Left cardiac atrium (tissue), 4 donors: ENCODE measurements at places on chromosomes 2 and 18. TPM values are rescaled to one million over a fixed set of nuclear protein-coding genes. Genes with fewer than 3 reads are reported as not detected.

ADCYAP1 gene
- total RNA-seq, result 0.42 TPM

ANTXR1 gene
- 39.9 TPM for total RNA-seq

GPR39 gene
- 0.29 TPM for total RNA-seq

DSG1 gene
- total RNA-seq, result 2.0 TPM

NAT8 gene
- not detected for total RNA-seq

REG3G gene
- total RNA-seq, result not detected

DES gene
- 7,519 TPM for total RNA-seq

- DNase-seq, result no peak
Measured at GRCh38 chr2:70069049-70069448, 18.2 kb upstream of the PCBP1 start.

- DNase-seq, result no peak
Measured at GRCh38 chr18:3046216-3046808, 33.4 kb upstream of the LPIN2 start.

DNA sequence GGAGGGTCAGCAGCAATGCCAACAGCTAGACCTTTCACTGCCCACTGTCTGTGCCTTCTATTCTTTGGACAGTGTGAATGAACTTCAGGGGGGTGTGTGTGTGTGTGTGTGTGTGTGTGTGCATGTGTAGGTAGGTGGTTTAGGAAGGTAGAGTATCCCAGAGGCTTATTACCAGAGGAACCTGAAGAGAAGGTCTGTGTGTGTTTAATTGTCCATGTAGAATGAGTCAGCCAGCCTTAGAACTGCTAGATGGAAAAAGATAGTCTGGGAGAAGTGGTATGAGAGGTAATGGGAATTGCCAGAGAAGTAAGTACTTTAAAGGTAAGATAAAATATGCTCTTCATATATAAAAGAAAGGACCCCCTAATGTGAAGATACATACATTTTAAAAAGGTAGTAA, 522.2 kb downstream of the PIK3C3 start:
- no peak for DNase-seq

DNA sequence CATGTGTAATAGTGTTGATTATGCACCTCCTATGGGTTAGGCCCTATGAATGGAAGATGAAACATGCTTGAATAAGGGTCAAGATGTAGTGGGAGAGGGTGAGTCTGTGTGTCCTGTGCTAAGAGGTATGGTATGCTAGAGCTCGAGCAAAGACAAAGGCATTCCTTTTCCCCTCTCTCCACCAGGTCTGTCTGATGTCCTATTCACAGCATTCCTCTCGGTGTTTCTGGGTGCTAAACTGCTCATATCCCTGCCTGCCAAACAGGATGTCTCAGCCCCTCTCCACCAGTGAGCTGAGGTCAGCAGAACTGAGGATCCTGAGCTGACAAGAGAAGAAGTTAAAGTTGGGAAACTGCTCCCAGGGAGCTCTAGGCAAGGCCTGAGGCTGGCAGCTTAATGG, 344.9 kb downstream of the TSN start:
- DNase-seq, result no peak

DNA sequence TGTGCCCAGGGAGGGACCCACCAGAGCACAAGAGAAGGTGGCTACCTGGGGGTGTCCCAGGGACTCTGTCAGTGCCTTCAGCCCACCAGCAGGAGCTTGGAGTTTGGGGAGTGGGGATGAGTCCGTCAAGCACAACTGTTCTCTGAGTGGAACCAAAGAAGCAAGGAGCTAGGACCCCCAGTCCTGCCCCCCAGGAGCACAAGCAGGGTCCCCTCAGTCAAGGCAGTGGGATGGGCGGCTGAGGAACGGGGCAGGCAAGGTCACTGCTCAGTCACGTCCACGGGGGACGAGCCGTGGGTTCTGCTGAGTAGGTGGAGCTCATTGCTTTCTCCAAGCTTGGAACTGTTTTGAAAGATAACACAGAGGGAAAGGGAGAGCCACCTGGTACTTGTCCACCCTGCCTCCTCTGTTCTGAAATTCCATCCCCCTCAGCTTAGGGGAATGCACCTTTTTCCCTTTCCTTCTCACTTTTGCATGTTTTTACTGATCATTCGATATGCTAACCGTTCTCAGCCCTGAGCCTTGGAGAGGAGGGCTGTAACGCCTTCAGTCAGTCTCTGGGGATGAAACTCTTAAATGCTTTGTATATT, 14.0 kb downstream of the ITM2C start:
- no peak for DNase-seq

GRCh38 chr2:148720501-148721001, 76.0 kb downstream of the EPC2 start:
- peak; percentile 25 for DNase-seq

DNA sequence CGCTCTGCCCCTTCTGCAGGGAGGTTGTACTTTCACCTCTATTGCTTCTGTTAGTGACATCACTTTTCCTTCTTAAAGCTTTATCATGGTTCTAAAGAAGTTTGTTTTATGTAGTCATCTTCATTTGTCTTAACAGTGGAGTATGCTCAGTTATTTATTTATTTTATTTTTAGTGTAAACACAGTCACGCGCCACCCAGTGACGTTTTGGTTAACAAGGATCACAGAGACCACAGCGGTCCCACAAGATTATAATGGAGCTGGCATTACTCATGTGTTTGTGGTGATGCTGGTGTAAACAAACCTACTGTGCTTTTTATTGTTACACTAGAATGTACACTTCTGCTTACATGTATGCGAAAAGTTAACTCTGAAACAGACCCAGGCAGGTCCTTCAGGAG, 89.9 kb downstream of the SOX11 start:
- DNase-seq, result no peak

GRCh38 chr18:35578481-35578880, 3.1 kb upstream of the GALNT1 start:
- no peak for DNase-seq
